ENCODE measurements at places on chromosomes 12 and 14.

GRCh38 chr12:42759622-42760273, 170.2 kb upstream of the PRICKLE1 start:
- no peak for DNase-seq

- DNase-seq: no peak
Measured at GRCh38 chr14:103259801-103260628, 74.0 kb upstream of the EIF5 start.

- DNase-seq: no peak
Measured at GRCh38 chr12:69837191-69837590, 12.2 kb downstream of the MYRFL start.

DNA sequence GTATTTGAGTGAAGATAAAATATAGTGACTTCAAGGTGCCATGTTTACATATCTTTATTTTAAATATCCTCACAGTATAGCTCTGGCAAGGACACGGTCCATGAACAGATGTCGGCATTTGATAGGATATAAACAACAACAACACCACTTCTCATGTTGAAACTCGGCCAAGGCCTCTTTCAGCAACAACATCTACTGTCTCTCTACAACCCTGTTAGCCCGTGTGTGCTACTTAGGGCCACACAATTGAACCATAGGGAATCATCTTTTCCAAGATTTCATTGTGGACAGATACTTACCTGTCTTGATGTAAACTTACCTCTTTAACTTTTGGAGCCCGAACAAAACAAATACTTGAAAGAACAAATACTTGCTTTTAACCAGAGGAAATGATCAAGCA, 168.7 kb upstream of the SSTR1 start:
- no peak for DNase-seq

DNA sequence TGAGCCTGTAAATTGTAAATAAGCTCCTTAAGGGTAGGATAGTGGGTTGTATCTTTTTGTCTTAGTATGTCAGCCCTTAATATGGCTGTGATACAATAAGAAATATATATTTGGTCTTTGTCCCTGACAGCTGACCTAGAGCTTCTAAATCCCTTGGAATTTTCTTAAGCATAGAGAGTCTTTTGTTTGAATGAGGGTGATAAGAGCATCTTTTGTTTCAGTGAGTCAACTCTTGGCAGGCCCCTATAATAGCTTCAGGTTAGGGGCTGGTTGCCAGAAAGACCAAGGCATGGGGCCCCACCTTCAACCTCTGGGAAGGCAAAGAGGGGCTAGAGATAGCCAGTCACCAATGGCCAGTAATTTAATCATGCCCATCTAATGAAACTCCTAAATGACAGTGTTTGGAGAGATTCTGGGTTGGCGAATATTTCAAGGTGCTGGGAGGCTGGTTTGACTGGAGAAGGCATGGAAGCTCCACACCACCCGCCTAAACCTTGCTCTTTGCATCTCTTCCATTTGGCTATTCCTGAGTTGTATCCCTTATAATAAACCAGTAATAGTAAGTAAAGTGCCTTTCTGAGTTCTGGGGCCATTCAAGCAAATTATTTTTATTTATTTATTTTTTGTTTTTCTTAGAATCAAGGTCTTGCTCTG, 10.5 kb downstream of the PALS1 start:
- DNase-seq: no peak

DNA sequence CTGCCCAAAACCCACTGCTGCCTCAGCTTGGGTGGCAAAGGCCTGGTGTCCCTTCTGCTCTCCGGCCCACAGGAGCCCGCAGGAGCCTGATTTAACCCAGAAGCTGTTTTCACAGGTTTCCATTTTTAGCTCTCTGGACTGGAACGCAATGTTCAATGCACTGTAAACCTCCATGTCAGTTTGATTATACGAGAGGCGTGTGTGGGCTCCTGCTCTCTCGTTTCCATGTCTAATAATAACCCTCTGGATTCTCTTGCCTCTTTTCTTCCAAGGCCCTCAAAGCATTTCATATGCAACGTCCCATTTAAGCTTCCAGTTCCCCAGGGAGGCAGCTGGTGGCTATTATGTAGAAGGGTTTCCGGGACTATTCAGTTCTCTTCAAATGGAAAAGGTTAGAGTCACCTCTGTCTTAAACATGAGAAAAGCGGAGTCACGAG, 161.1 kb downstream of the SUDS3 start:
- no peak for DNase-seq

GRCh38 chr12:65721541-65722190, 102.6 kb upstream of the HMGA2 start:
- no peak for DNase-seq

DNA sequence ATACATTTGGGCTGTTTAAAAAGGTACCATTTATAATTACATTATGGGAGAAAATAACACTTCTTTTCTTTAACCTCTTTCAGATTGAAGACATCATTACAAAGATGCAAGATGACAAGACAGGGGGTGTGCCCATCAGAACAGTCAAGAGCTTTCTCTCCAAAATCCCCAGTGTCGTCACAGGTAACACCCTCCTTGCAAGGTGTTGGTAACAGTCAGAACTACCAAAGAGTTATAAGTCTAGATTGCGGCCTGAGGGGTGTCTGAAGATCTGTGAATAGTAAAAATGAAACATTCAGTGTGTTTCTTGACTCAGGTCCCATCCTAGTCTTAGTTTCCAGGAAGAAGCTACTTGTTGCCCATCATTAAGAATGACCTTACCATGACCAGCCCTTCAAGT, 419.8 kb downstream of the RGS6 start:
- no peak for DNase-seq

- no peak for DNase-seq
Measured at GRCh38 chr14:51079085-51079484, 15.8 kb downstream of the TRIM9 start.
